ENCODE measurements at places on chromosomes 7 and 10.

DNA sequence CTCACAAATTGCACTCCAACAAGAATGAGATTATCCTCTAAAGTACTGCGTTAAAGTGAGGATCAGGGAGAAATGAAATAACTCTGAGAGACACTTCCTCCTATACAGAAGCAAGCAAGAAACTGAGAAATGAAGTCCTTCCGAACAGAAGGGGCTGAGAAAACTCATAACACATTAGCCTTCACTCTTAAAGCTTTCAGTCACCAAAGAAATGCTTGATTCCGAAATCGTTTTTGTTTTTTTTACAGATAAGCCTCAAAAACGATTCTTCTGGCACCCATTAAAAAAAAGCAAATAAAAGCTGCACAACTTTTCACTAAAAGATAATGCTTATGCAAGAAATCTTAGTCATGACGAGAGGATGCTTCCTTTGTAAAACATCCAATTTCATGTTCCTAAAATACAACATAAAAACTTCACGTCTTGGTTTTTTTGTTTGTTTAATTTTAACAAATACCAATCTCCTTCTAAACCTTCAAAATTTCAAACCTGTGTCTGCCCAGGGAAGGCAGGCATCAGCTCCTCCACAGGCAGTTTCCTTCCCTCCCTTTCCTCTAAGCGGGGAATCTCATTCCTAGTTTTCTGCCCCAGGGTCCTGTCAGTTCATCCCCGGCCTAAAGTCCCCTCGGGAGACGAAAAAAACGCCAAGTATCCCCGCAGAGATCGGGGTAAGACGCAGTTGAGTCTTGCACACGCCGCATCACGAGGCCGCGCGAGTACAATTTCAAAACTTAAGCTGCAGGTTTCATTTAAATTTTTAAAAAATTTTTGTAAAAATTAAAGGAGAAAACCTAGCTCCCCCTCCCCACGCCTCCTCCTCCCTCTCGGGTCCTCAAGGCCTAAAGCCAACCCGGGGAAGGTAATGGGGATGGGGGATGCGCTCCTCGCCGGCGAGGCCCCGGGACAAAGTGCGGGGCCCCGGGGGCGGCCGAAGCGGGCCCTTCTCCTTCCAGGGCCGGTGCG lies 1.1 kb downstream of the BAZ1B start:
- no peak for DNase-seq

- no peak for DNase-seq
Observed at GRCh38 chr10:128032466-128032865, 93.8 kb downstream of the MKI67 start.

- DNase-seq, result no peak
Observed at GRCh38 chr7:47631711-47632110, 49.8 kb upstream of the TNS3 start.

DNA sequence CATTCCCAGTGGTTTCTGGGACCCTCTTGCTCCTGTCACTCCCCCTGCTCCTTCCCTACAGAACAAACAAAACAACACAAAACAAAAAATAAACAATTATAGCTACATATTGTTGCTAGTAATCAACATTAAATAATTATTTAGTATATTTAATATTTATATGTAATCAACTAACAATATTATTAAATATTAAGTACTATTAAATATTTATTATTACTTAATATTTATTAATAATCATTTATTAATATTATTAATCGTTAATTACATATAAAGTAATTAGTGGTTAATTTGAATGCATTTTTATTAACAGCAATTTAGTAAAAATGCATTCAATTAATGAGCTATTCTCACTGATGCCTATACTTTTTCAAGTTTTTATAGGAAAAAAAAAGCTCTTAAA lies 139.4 kb downstream of the ITGB8 start:
- no peak for DNase-seq

GRCh38 chr10:52198540-52198939 lies 115.5 kb upstream of the DKK1 start:
- no peak for DNase-seq
